Suppressor macrophage (primary cell): ENCODE measurements at places on chromosomes 1 and 21.
A peak's percentile ranks its signal among the peaks of the same experiment; 100 is the strongest.

GRCh38 chr1:150810958-150811659 lies 3.0 kb upstream of the CTSK start:
- no peak for DNase-seq

DNA sequence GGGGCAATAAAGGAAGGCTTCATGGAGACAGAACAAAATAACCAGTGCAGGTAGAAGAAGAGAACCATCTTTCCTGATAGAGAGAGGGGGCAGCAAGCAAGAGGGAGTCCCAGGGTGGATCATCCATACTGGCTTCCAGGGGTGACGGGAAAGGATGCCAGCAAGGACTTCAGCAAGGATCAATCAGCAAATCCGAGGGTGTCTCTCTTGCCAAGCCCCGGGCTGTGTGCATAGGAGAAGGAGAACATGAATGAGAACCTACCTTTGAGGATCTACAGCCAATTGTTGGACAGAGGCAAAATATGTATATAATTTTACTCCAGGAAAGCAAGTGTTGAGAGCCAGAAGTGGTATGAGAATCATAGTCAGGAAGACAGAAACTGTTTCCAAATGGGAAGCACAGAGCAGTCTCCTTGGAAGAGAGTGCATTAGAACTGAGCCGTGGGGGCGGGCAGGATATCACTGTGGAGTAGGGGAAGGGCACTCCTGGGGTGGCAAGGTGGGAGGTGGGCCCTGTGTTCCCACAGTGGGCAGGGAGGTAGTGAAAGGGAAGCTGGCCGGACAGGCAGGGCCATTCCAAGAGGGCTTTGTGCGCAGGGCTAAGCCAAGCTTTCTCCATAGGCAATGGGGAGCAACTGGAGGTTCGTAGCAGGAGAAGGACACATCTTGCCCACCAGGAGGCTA lies 1.1 kb upstream of the S100A9 start:
- no peak for DNase-seq

- peak; percentile 65 for DNase-seq
Measured at GRCh38 chr1:157170677-157171515, 32.7 kb upstream of the ETV3 start.

DNA sequence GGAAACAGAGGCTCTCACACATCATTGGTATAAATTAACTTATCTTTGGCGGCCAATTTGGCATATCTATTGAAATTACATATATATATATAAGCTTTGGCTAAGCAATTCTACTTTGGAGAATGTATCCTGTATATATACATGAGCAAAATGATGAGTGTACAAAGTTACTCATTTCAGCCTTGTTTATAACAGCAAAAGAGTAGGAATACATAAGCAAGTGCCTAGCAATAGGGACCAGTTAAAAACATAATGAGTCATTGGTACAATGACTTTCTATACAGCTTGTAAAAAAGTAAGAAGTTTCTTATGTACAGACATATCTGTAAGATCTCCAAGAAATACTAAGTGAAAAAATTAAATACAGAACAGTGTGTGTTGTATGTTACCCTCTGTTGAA lies 190.8 kb downstream of the LTN1 start:
- DNase-seq: no peak

DNA sequence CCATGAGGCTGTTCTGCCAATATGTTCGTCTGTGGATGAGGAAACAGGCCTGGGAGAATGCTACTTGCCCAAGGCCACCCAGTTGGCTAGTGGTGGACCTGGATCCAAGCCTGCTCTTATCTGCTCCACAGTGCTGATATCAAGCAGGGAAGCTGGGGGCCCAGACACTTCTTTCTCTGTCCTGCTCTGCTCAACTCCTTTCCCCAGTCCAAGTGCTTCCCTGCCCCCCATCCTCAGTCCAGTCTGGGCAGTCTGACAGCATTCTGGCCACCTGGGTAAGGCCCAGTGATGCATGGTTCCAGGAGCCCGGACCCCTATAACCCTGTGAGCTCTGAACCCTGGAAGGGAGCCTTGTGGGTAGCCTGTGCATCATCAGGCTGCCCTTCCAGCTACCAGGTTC lies 4.2 kb upstream of the PAQR7 start:
- no peak for DNase-seq

DNA sequence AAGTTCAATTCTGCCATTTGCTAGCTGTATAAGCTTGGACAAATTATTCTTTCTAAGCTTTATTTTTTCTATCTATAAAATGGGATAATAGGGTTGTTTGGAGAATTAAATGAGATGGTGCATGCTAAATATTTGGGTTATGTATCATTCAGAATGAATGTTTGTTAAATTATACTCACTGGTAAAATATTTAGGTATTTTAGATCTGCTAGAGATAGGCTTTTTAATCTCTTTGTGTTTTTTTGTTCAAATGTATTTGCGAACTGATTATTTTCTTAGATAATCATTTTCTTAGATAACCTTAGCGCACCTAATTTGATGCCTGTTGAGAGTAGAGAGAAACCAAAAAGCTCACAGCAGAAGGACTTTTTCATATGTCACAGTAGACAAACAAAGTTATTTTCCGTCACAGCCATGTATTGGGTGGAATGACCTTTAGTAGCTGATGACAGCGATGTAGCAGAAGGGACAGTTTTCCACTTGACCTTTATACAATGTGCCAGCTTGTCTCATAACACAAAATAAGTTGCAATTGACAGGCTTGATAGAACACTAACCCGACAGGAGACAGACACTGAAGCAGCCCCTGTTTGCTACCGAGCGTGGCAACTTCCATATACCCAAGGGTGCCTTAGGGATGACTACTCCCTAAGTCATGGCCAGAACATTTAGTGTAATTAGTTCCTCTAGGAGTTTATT lies 93.0 kb downstream of the DISC1 start:
- DNase-seq: no peak
